NCI-H510A treated with DMSO at 0.1 percent for 48 hours (cell line): ENCODE measurements at places on chromosomes 5 and 9.

DNA sequence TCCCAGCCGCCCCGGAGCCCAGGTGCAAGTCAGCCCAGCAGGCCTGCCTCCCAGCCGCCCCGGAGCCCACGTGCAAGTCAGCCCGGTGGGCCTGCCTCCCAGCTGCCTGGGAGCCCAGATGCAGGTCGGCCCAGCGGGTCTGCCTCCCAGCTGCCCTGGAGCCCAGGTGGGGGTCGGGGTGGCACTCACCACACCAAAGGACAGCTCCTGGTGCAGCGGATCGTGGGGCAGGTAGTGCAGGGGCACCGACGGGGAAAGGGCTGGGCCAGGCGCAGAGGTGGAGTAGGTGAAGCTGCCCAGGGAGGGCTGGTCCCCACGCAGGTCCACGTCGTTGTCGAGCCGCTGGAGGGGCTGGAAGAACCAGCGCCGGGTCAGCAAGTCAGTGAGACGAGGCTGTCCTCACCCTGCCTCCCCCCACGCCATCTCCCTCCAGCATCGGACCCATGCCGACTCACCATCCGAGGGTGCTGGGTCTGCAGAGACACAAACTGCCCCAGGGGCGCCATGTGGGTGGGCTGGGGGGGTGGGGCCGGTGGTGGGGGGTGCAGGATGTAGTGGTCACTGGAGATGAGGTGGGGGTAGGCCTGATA is 6.7 kb downstream of the RNF44 start:
- no peak for DNase-seq

DNA sequence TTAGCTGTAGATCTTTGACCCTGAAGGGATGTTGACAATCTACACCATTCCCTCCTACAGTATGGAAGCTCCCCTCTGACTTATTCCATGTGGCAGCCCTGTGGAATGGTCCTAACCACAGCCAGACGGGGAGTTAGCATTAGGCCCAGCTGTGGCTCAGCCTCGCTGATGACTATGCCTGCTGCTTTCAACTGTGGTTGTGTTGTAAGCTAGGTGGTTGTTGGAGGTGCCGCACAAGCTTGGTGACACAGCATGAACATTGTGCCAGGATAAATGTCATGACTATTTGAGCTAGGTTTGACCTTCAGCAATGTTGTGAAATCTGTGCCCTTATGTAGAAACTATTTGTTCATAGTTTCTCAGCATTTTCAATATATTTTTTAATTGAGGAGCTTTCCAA is 40.6 kb downstream of the SGCD start:
- DNase-seq: no peak

- DNase-seq: no peak
Observed at GRCh38 chr5:56693220-56693579, 122.1 kb upstream of the MAP3K1 start.

DNA sequence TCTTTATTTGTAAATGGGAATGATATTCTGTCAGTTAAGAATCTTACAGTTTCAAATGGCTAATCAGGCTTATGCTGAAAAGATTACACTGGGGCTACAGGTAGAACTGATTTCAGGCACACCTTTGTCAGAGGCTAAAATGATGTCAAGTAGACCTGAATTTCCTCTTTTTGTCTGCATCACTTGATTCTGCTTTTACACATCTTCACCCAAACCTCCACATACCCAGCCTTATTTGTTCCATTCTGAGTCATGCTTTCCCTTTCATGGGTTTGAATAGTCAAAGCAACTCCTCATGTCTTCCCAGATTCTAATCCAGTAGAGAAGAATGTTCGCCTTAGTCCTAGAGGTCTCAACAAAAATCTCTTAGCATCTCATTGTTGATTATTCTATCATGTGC is 156.4 kb downstream of the CWC27 start:
- DNase-seq: no peak

- no peak for DNase-seq
Observed at GRCh38 chr5:107269256-107269655, 401.5 kb downstream of the EFNA5 start.
